ENCODE measurements at places on chromosomes 6 and 20.

GRCh38 chr6:79841577-79842375, 105.6 kb downstream of the ELOVL4 start:
- DNase-seq, result no peak

- DNase-seq, result no peak
These were observed 67.7 kb downstream of the PHACTR2 start for GRCh38 chr6:143745166-143746133.

DNA sequence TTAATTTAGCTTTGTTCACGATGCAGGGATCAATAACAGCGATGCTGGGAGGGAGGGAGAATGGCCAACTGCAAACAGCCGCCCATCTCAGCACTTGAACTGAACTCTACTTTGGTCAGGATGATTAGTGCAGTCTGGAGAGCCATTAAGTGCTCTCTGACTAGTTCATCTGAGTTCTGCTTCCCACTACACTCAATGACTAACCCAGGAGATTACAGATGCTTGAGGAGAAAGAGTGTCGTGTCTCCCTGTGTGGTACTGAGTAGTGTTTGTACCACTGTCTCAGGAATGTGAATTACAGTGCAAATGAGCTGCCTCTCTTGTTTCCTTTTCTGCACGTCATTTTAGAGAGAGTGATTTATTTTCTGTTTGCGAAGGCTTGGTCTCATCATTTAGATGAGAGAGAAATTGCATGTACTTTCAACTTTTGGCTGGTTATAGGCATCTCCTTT, 23.5 kb downstream of the CARMIL1 start:
- no peak for DNase-seq

GRCh38 chr20:15491575-15491974, 1081.7 kb downstream of the KIF16B start:
- DNase-seq, result no peak

DNA sequence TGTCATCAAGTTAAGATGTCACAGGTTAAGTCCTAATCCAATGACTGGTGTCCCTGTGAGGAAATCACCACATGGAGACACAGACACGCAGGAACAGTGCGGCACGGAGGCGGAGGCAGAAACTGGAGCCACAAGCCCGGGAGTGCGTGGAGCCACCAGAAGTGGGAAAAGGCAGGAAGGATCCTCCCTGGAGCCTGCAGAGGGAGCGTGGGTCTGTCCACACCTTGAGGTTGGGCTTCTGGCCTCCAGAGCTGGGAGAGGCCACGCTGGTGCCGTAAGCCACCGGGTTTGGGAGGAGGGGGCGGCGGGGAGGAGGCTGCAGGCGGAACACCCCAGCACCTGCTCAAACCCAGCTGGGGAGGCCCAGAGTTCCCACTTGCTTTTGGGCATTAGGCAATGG, 3.8 kb downstream of the CABLES2 start:
- DNase-seq, result no peak

DNA sequence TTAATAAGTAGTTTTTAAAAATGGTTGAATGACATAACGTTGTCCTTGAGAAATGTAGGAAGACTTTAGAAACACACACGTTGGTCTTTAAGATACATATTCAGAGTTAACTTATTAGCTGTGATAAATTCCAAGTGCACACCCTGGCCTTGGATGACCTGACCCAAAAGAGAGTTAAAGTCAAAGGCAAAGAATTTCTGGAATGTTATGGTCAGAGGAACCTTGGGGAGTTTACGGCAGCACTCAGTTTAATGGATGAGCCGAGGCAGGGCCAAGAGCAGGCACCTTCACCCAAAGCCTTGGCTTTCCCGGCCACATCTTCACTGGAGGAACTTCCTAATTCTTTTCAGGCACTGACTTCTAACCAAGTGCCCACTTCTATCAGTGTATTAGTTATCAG, 200.5 kb downstream of the SMOC2 start:
- no peak for DNase-seq

DNA sequence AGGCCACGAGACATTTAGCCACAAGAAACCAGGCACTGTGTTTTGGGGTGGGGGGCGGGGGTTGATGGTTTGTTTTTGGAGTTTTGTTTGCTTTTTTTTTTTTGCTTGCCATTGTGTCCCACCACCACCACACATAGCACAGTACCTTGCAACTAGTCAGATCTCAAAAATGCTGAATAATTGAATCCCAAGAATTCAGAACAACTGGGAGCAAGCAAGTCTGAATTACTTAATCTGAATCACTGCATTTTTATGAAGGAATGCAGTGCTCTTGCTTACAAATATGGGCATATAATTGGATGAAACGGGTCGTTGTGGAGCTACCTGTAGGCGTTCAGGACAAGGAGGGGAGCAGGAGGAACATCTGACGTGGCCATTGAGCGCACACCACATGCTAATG, 151.5 kb upstream of the CDYL start:
- DNase-seq, result no peak

All from pulmonary artery endothelial cell (primary cell).